Stimulated activated CD4-positive, alpha-beta T cell treated with anti-CD3 and anti-CD28 coated beads, Interleukin-15, amount 100 ng/mL, for 1 hour (primary cell): ENCODE measurements at places on chromosomes 7 and 10.

- no peak for DNase-seq
Observed at GRCh38 chr10:133393401-133394063, 425 bp upstream of the MTG1 start.

GRCh38 chr7:46450886-46451285, 529.8 kb upstream of the IGFBP3 start:
- DNase-seq, result no peak

- no peak for DNase-seq
Observed at GRCh38 chr7:101162551-101163278, 2.7 kb downstream of the VGF start.

DNA sequence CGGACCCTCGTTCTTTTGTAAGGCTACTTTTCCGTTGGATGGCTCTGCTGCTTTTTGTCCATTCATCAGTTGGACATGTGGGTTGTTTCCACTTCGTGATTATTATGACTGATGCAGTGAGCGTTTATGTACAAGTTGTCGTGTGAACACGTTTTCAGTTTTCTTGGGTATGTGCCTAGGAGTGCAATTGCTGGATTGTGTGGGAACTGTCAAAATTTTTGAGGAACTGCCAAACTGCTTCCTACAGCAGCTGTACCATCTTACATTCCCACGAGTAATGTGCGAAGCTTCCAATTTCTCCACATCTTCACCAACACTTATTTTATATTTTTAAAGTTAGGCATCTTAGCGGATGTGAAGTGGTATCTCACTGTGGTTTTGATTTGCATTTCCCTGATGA, 10.4 kb downstream of the FKBP6 start:
- no peak for DNase-seq

GRCh38 chr10:32051926-32052325, 4.3 kb downstream of the KIF5B start:
- DNase-seq, result no peak

- DNase-seq, result no peak
Observed at GRCh38 chr10:33539116-33539515, 204.6 kb upstream of the NRP1 start.

DNA sequence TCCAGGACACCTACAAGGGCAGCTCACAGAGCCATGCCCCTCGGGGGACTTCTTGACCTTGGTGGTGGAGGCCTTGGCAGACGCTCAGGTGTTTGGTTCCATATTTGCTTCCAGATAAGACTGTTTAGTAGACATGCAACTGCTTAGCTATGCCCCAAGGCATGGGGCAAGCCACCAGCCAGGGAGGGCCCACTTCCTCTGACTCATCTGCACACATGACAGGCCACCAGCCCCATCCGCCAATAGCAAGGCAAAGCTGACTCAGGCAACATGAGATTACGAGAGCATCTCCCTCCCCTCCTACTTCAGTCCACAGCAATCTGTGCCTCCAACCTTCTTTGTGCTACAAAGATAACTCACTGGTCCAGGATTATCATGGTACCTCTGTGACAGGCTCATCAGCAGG, 54.9 kb downstream of the KCNMA1 start:
- DNase-seq, result no peak

- DNase-seq, result no peak
Observed at GRCh38 chr7:159091041-159091440, 53.6 kb downstream of the VIPR2 start.

GRCh38 chr10:125048094-125048864, 106.4 kb downstream of the ZRANB1 start:
- DNase-seq, result peak; percentile 39

DNA sequence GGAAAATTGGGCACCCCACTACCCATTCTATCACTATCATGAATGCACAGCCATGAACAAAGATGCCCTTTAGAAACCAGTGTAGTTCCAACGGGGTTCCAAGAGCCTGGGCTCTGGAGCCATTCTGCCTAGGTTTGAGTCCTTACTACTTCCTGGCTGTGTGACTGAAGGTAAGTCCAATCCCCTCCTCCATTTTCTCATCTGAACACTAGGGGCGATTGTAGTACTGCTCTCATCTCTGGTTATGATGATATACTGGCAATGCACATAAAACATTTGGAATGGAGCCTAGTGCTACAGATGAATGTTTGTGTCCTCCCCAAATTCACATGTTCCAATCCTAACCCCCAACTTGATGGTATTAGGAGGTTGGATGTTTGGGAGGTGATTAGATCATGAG, 28.1 kb upstream of the CDH23 start:
- DNase-seq, result no peak

- DNase-seq, result no peak
Observed at GRCh38 chr7:142513178-142513955, 235.9 kb upstream of the PRSS1 start.

DNA sequence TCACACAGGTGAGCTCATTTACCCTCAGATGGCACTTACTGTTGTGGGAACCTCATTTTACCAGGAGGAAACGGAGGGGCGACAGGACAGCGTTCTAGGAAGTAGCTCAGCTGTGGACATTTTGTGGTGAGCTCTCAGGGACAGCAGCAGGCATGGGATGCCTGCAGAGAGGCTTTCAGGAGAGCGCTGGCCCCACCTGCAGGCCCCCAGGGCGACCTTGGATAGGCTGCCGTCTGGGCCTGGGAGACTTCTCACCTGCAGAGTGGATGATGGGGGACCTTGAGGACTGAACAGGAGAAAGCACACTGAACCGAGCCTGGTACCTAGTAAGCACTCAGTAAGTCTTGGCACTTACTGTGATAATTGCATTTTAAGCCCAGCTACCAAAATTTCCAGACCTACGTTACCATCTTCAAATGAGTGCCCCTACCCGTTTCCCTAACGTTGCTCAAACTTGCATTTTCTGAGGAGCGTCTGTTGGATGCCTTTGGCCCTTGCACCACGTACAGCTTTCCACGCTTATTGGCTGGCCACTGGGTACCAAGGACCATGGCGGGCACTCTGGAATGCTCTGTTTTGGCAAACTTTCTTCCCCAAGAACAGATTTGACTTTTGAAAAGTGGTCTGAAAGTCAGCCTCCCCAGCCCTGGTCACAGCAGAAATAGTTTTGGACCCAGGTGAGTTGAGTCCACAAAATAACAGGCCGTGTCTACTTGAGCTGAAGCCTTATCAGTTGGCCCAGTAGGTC, 223.4 kb downstream of the EBF3 start:
- no peak for DNase-seq

GRCh38 chr7:44132039-44132438, 8.7 kb upstream of the POLD2 start:
- no peak for DNase-seq

DNA sequence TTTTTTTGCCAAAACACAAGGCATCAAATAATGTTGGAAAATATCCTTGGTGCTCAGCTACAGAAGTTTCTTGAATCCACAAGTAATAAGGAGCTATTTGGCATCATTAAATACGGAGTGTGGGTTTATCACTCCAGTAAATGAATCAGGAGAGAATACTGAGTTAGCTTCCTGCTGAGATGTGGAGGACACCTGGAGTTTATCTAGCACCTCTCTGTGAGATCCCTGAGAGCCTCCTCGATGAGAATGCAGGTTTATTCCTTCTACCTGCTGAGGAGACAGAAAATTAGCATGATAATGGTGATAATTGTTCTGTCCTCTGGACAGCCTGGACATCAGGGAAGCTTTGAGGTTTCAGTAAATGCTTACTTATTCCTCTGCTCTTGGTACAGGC, 40.5 kb downstream of the NRG3 start:
- no peak for DNase-seq

DNA sequence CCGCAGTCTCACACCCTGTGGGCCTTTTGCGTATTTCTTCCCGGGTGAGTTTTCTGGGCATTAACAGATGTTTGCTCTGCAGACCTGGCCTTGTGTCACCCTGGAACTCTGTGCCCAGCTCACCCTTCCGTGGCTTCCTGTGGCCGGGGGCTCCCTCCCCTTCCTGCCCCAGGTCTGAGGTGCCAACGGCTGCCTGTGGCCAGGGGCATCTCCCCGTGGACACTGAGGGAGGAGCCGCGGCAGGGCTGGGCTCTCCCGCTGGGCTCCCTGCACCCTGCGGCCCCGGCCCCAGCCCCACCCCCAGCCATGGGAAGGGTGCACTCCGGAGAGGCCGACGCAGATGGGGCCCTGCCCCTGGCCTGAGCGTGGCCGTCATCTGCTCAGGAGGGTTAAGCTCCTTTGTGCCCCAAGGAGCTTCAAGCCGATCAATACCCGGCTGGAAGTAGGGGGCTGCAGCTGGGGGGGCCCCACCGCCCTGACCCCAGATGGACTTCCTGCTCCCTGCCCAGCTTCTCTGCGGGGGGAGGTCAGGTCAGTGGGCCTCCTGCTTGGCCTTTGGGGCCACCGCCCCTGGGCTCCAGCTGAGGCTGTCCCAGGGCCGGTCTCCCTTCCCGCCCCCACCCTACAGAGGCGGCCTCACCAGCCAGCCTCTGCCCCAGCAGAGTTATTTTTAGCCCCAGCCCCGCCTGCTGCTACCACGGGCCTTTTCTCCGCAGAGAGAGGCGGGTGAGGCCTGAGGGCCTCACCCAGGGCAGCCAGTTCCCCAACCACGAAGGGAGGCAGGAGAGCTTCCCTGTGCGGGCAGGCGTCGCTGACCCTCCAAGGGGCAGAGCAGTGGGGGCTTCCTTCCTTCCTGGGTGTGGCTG, 24.2 kb downstream of the PWWP2B start:
- DNase-seq, result no peak
